ENCODE measurements at places on chromosomes 3 and 15. TPM values are rescaled to one million over a fixed set of nuclear protein-coding genes. Genes with fewer than 3 reads are reported as not detected.
A peak's percentile ranks its signal among the peaks of the same experiment; 100 is the strongest.

LMOD3 gene
- not detected for total RNA-seq

GRM2 gene
- total RNA-seq: 1.9 TPM

- peak; percentile 35 for DNase-seq
These were observed 434.0 kb downstream of the EPHB1 start for GRCh38 chr3:135229018-135229495.

GRCh38 chr3:111589303-111590142 is 5.6 kb downstream of the ZBED2 start:
- DNase-seq: no peak

- no peak for DNase-seq
These were observed 203.3 kb downstream of the DTWD1 start for GRCh38 chr15:49823987-49824774.

DNA sequence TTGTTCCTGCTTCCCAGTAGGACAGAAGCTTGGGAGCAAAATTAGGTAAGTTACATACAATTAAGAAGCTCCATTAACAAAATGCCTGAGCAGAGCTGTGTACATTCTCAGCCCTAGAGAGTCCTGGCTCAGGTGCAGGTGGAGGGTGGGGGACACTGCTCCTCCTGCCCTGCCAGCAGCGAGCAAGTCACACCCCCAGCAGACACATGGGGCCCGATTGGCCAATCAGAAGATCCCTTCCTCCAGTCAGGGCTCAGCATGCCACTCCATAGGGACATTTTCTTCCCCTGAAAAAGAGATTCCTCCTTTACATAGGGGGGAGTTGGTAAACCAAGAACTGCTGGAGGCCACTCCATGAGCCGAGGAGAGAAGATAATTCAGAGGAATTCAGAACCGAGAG is 62.1 kb downstream of the PLXNA1 start:
- DNase-seq: peak; percentile 49

DNA sequence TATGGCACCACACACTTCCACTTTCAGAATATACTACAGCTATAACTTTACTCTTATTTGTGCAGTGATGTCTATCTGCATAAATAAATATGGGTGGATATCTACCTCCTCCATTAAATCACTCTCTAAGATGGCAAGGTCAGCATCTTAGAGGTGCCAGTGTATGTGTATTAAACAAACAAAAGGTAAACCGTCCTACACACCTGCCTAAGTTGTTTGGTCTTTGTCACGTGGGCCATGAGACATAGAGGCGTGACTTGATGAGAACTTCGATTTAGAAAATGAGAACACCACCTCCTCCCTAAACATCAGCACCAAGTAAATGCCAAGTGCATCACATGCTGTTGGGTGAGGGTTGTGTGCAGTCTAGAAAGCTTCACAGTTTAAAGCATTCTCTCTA is 310.6 kb downstream of the GRM7 start:
- DNase-seq: no peak

DNA sequence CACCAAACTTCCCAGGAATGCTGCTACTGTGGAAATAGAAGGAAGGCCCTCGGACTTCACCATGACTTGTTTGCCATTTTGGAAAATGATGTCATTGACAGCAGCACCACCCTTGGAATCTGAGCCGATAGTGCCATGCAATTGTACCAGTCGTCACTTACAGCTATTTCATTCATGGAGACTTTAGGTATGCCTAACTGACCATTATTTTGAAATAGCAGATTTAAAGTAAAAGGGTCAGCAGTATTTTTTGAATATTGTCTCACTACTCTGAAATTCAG is 66.0 kb upstream of the ARL8B start:
- no peak for DNase-seq

DNA sequence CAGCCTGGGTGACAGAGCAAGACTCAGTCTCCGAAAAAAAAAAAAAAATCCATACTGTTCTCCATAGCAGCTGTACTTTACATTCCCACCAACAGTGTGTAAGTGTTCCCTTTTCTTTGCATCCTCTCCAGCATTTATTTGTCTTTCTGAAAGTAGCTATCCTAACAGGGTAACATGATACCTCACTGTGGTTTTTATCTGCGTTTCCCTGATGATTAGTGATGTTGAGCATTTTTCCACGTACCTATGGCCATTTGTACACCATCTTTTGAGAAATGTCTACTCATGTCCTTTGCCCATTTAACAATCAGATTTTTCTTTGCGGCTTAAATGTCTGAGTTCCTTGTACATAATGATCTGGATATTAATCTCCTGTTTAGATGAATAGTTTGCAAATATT is 119.3 kb downstream of the RFX7 start:
- no peak for DNase-seq

DNA sequence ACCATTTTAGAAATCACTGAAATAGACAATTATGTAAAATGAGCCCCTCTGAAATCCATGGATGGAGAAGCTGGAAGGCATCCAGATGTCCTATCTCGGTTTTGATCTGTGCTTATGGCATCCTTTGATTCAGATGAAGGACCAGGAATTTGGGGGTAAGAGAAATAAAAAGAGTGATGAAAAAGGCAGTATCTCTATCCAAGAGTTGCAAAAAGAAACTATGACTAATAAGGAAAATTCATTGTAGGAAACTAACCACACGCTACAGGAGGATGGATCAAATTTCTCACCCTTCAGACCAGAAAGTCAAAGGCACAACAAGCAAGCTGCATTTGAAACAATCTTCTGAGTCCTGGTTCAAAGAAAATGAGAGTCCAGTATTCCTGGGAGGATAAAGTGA is 34.8 kb downstream of the SRGAP3 start:
- no peak for DNase-seq

DNA sequence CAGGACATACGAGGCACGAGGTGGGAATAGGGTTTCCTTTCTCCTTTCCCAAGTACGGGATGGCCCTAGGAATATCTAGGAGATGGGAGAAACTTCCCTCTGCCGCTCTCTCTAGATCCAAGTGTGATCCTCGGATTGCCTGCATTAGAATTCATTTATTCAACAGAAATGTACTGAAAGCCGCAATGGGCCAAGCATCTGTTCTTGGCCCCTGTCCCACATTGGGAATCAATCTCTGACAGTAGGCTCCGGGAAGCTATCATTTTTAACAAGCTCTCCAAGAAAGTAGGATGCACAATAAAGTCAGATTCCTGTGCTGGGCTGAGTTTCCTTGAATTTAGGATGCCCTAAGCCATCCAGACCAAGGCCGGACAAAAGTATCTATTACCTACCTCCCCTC is 37.2 kb upstream of the CA12 start:
- DNase-seq: no peak

GRCh38 chr15:43270113-43270665 is 3.5 kb upstream of the TGM5 start:
- DNase-seq: no peak

DNA sequence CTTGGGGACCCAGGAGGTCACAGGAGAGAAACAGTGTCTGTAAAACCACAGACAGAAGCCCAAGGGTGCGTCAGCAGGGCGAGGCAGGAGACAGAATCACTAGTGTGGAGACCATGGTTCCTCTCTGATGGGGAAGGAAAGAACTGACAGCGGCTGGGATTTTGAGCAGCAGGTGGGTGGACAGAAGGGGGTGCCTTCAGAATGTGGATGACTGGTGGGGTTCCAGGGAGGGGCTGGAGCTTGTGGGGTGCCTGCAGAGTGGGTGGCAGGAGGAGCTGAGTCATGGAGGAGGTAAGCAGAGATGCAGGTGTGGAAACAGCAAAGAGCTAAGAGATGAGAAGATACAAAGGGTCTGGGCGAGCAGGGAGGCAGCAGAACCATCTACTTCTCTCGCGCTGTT is 124.2 kb downstream of the GABRB3 start:
- DNase-seq: no peak

Data from neural progenitor cell (in vitro differentiated cells).